ENCODE measurements at places on chromosomes 5 and 9.

DNA sequence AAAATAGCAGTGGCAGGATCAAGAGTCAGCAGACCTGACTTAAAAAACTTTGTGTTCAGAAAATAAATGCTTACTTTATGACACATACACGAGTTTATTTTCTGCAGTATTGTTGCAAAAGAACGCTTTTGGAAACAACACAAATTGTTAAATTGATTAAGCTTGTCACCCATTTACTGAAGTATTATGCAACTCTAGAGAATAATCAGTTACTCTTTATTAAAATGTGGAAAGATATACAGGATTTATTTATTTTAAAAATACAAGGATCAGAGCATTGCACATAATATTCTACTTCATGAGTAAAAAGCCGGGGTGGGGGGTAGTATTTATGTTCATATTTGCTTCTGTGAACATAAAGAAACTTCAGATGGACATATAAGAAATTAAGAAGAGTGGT, 20.0 kb downstream of the FYB1 start:
- DNase-seq: no peak

- DNase-seq: no peak
Observed at GRCh38 chr9:86073839-86074238, 25.5 kb downstream of the GOLM1 start.

DNA sequence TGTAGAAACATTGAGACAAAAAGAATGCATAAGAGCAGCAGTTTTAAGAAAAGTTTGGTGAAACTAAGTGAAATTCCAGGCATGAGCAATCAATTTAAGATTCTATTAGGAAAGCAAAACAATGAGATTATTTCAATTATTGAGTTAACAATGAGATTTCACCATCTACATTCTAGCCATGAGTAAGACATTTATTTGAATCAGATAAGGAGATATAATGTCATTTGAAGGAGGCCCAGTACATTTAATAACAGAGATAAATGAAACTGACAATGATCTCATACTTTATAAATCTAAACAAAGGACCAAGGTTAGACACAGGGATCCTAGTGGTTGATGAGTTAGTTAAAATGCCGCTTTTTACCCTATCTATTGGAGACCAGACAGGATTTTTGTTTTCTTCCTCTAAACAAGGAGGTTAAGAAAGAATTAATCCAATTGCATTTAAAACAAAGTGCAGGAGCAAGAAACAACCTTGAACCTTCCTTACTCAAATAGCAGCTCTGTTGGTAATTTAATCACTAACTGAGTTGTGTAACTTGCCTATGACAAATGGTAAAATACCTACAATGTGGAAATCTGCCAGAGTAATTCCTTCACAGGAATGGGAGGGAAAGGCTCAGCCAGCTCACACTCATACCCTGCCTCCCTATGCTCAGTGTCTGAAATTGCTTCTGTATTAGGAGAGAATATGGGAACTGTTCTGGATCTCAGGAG, 103.5 kb upstream of the NR3C1 start:
- no peak for DNase-seq

DNA sequence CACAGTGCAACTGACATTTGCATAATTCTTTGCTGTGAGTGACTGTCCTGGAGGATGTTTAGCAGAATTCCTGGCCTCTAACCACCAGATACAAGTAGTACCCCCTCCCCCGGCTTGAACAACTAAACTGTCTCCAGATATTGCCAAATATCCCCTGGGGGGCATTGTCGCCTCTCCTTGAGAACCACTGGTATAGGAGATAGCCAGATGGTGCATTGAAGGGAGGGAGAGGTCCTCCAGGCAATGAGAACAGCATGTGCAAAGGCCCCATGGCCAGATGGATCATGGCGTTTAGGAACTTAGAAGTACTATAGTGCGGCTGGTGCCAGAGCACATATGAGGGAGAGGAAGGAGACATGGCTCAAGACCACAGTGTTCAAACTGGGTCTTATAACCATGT, 18.9 kb upstream of the ORM1 start:
- no peak for DNase-seq

GRCh38 chr5:28954074-28954473, 1915.7 kb upstream of the CDH9 start:
- DNase-seq: no peak

DNA sequence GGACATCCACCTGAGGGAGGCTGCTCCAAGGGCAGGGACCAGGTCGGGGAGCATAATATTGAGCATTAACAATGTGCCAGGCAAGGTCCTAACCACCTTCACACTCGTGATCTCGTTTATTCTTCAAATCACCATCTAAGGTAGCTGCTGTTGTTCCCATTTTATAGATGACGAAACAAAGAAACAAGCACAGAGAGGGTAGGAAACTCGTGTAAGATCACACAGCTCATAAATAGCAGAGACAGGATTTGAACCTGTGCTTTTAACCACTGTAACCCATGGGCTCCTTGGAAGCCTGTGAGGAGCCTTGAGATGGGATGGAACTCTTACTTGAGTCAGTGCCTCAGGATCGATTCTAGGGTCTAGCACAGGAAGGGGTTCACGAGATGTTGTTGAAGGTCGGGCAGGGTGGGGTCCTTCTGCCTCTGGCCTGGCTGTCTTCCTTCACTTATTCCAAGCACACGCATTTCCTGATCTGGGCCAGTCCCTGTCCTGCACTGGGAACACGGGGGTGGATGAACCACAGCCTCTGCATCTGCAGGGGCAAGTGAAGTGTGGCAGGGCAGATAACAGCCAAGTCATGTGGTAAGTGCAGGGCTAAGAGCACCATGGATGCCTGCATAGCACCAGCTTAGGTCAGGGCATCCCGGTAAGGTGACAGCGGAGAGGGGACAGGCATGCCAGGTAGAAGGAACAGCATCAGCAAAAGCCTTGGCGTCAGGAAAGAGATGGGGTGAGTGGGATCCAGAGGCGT, 188.1 kb downstream of the MELK start:
- DNase-seq: no peak

DNA sequence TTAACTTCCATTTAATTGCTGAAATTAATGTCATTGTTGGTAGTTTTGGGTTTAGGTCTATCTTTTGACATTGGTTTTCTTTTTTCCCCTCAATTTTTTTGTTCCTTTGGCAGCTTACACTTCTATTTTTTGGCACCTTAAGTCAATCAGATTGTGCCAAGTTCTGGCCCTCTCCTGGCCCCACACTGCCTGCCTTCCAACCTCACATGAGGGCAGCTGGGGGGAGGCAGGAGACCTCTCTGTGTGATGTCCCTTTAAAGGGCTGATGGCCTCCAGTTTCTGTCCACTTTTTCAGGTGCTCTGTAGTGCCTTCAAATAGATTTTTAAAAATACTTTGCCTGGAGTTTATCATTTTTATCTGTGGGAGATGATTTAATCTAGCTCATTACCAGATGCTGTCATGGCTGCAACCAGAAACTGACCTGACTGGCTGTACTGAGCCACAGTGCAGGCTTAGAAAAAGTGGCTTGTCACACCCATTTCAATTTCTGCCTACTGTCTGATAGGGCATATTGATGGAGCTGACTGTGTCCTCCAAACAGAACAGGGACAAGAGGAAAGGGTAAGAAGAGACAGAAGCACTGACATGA, 196.6 kb downstream of the FANCC start:
- DNase-seq: no peak

GRCh38 chr5:96909435-96909834, 26.4 kb upstream of the LNPEP start:
- DNase-seq: no peak

GRCh38 chr9:131043087-131043486, 34.1 kb downstream of the LAMC3 start:
- no peak for DNase-seq

DNA sequence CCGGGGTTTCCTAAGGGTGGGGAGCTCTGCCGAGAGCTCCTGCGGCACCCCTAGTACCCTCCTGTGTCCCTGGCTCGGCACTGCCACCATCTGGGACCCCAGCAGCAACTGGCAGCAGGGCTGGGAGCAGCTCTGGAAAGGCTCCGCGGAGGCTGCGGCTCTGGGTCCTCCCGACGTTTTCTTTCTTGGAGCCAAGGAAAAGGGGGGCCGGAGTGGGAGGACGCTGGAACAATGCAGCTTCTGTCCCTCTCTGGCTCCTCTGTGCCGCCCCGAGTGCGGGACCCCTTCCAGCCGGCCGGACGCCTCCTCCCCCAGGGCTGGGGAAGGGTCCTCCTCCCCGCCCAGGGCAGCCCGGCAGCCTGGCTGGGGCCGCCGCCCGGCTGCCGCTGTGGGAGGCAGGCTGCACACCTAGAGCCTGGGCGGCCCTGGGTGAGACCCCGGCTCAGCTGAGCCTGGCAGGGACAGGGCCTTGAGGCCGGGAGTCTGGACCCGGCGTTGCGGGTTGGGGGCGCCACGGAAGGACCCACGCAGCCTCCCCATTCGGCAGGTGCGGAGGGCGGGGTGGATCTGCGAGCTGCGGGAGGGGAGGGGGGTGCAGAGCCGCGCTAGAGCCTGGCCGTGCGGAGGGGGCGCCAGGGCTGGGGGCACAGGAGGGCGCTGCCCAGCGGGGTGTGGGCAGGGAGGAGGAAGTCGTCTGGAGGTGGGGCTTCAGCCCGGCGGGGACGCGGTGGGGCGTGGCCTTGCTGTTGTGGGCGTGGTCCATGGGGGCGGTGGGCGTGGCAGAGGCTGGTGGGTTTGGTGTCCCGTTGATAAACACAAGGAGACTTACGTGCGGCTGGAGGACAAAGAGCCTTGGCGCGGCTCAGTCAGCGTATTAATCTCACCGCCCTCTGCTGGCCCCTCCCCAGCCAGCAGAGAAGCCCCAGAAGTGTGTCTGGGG, 15.1 kb downstream of the GPSM1 start:
- DNase-seq: peak; percentile 64

DNA sequence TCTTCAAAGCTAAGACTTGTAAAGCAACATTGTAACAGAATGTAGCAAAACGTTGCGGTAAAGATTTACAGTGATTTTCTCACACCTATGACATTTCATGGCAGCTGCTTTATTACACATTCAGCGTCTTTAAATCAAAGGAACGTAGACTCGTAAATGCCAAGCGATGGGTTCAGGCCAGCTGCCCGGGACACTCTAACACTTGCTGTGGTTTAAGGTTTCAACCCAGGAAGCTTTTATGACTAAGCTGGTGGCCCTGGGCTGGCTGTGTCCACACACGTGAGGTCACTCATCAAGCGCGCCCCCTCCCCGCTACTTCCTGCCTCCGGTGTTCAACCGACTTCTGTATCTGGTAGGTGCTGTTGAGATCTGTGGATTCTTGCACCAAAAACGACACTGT, 2.5 kb downstream of the SLC6A18 start:
- no peak for DNase-seq

DNA sequence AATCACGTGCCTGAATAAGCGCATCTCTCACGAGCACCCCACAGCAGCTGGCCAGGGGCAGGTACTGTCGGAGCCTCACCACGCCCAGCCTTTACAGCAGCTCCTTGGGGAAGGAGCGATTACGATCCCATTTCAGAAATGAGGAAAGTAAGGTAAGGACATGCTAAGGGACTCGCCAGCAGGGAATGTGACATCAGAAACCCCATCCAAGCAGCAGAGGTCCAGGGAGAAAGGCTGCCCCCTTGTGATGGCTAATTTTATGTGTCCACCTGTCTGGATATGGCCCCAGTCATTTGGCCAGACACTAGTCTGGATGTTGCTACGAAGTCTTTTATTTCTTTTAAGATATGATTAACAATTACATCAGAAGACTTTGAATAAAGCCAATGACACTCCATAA, 77.3 kb downstream of the UBE2QL1 start:
- DNase-seq: no peak

- no peak for DNase-seq
Observed at GRCh38 chr5:10607023-10607665, 43.3 kb downstream of the ANKRD33B start.

DNA sequence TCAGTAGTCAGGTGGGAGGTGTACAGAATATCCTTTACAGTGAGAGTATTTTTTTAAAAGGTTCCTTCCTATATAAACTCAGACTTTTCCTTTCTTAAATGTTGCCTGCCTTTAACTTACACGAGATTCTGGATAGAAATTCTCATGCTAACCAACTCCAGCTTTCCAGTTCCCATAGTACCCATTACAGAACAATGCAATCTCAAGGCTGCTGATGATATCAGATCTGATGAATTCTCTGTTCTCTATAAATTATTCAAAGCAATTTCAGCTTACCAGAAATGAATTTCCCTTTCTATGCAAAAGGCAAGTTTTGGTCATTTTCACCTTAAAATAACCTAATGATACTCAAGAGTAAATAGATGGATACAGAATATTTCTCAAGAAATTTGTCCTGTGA, 90.3 kb downstream of the NUDT12 start:
- no peak for DNase-seq

DNA sequence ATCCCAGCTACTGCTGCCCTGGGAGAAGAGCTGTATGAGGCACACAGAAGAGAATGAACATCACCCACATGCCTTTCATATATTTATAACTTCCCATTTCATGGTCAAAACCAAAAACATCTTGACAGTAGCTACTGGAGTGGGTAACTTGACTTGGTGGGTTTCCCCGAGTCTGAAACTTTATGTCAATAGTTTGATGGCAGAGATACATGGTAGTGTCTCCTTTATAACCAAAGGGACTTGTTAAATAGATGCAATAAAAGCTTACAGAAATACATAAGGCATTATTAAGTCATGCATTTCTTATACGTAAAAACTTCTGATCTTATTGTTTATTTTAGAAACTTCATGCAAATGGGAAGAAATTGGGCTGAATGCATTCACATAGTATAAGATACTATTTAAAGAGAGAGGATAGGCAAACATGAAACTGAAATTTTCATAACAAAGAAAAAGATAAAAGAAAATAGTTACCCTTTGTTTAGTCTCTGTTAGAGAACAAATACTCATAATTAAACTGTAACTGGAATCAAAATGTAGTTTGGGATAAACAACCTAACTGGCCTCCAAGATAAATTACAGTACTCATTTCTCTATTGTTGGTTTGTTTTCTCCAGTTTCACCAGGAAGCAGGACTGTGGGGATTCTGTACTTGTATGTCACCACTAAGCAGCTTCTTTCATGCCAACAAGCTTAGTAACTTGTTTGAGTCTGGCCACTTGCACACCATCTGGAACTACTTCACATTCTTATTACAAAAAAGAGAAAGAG, 459.3 kb upstream of the MEF2C start:
- DNase-seq: no peak

DNA sequence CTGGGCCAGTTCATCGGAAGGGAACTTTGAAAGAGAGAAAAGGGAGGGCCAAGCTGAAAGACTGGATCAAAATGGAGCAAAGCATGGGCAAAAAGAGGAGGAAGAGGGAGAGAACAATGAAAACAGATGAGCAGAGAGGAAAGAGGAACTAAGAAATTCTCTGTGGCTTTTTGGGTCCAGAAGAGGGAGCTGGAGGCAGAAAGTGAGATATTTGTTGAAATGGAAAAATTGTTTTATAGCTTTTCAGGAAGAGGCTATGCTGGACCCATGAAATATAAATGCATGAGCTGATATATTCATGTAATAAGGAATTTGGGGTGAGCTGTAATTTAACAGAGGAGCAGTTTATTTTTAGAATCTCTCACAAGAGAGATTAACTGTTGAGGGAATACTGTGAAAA, 457.3 kb downstream of the DMAC1 start:
- DNase-seq: no peak

GRCh38 chr5:100452126-100452525, 83.0 kb upstream of the FAM174A start:
- no peak for DNase-seq

DNA sequence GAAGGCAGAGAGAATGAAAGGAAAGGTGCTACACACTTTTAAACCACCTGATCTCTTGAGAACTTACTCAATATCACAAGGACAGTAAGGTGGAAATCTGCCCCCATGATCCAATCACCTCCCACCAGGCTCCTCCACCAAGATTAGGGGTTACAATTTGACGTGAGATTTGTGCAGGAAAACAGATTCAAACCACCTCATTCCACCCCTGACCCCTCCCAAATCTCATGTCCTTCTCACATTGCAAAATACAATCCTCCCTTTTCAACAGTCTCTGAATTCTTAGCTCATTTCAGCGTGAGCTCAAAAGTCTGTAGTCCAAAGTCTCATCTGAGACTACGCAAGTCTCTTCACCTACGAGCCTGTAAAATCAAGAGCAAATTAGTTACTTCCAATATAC, 768.3 kb upstream of the COX7C start:
- no peak for DNase-seq
